ENCODE measurements at places on chromosomes 13 and 19.

- no peak for DNase-seq
Observed at GRCh38 chr13:86193281-86193680, 394.1 kb upstream of the SLITRK6 start.

- DNase-seq = no peak
Observed at GRCh38 chr19:30148039-30148790, 206.2 kb downstream of the URI1 start.

GRCh38 chr13:114211446-114212157 is 23.1 kb upstream of the CDC16 start:
- no peak for DNase-seq

GRCh38 chr13:48542581-48543341 is 9.9 kb upstream of the RCBTB2 start:
- peak; percentile 51 for DNase-seq

- no peak for DNase-seq
Observed at GRCh38 chr19:18161636-18162002, 8.7 kb downstream of the PIK3R2 start.

DNA sequence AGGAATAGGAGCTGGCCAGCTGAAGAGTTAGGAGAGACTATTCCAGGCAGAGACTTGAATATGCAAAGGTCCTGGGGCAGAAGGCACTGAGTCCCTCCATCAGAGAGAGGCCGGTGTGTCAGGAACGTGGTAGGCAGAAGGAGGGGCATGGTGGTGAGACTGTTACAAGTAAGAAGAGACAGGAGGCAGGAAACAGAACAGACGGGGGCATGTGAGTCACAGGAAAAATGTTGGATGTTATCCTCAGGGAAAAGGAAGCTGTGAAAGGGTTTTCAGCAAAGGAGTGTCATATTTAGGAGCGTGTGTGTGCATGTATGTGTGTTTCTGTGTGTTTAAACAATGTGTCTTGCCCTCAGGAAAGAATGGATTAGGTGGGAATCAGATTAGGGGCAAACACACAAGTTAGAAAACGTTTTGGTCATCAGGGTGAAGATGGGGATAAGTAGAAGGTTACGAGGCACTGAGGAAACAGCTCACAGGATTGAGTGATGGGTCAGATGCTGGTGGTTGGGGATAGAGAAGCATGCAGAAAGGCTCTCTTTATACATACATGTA is 1.1 kb downstream of the EDDM13 start:
- no peak for DNase-seq

DNA sequence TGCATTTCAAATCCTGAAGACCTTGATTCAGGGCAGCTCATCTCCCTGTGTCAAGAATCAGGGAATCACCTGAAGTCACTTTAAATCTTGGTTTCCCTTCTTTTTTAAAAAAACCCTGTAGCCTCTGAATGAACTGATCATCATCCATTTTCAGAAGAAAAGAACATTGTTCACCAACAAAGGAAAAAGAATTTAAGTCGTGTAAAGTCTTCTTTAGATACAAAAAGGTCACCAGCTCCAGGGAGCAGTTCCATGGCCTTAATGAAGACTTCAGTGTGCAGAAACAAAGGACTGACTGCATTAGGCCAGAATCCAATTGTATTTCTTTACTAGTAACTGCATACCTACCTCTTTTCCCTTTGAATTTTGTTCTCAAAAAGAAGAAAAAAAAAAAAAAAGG is 245.0 kb downstream of the ABCC4 start:
- no peak for DNase-seq

DNA sequence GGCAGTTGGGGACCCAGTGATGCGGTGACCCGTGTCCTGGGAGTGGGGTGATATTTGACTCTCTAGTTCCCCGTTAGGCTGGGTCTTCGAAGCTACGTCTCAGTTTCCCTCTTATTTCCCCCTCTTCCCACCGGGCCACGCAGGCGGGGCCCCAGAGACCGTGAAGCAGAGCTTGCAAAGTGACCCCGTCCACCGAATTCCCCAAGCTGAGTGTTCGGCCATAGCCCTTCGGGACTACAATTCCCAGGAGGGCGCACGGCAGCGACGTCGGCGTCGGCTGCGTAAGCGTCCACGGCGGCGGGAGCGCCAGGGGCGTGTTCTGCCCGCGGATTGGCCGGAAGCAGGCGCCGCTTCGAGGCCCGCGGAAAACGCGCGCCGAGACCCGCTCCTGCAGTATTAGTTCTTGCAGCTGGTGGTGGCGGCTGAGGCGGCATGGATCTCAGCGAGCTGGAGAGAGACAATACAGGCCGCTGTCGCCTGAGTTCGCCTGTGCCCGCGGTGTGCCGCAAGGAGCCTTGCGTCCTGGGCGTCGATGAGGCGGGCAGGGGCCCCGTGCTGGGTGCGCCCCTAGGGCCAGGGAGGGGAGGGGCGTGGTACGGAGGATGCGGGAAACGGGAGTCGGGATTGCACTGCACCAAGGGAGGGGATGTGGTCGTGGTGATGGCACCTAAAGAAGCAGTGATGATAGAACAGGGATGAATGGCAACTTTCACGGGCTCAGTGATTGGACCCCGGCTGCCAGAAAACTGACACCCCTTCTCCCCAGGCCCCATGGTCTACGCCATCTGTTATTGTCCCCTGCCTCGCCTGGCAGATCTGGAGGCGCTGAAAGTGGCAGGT is at the start of gene RNASEH2A:
Gene RNASEH2A, plus strand, starts transcription at position 343 of the 840 bp plus-strand sequence. Its CDS starts 90 bp downstream, at position 433.
- DNase-seq = peak; percentile 94

- DNase-seq = no peak
Observed at GRCh38 chr19:32813862-32814425, 55.6 kb downstream of the SLC7A9 start.

- no peak for DNase-seq
Observed at GRCh38 chr13:73055813-73056564, 2.8 kb upstream of the KLF5 start.
